ENCODE measurements at places on chromosomes 1 and 21.

DNA sequence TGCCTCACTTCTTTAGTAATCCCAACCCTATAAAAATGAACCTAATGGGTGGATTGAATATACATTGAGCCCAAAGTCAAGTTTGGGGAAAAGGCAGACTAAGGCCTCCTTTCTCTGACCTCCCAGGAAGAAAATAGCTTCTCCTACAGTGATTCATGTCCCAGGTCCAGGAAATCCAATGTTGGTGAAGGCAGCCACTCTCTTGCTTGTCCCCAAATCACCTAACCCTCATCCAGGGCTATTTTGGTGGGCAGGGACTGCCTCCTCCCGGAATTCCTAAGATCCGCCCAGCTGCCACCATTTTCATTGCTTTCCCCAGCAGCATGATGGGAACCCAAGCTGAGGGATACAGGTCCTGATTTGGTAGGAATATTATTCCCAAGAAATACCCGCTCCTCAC, 8.4 kb downstream of the MYOG start:
- no peak for DNase-seq

- peak; percentile 62 for DNase-seq
Observed at GRCh38 chr1:214427871-214428277, 123.5 kb downstream of the PTPN14 start.

DNA sequence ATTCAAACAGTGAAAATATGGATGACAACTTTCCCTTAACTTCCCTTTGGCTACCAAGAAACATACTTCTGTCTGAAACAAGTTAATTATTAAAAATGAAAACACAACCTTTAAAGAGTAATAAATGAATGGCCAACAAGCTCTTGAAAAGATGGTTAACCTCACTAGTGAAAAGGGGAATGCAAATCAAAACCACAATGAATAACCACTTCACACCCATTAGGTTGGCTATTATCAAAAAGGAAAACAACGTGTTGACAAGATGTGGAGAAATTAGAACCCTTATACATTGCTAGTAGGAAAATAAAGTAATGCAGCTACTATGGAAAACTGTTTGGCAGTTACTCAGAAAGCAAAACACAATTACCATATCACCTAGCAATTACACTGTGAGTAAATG, 14.1 kb downstream of the COP1 start:
- no peak for DNase-seq

GRCh38 chr1:147641291-147641690, 29.0 kb downstream of the ACP6 start:
- DNase-seq: no peak

DNA sequence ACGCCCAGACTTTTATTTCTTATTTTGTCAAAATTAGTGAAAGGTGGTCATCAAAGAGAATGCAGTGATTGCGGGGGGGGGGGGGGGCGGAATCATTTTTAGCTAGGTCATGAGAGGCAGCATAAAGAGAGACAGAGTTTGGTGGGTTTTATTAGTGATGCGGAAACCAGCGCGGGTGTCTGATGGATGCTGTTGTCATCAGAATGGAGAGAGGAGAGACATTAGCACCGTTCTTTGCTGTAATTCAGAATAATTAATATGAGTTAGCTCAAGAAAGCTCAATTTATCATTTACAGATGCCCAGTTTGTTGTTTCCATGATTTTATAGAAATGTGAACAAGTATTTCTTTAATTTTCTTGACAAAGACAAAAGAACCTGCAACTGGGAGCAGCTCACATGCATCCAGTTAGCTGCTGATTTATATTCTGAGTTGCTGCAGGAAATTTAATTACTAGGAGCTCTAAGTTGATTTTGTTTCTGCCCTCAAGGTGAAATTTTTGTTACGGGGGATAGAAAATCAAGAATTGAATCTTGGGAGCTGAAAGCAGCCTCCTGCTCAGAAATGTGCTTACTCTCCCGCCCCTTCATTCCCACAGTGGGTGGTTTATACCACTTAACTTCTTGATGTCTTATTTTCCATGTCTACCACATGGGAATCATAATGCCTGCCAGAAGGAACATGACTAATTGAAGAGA, 133.4 kb upstream of the MAP1LC3C start:
- DNase-seq: no peak

DNA sequence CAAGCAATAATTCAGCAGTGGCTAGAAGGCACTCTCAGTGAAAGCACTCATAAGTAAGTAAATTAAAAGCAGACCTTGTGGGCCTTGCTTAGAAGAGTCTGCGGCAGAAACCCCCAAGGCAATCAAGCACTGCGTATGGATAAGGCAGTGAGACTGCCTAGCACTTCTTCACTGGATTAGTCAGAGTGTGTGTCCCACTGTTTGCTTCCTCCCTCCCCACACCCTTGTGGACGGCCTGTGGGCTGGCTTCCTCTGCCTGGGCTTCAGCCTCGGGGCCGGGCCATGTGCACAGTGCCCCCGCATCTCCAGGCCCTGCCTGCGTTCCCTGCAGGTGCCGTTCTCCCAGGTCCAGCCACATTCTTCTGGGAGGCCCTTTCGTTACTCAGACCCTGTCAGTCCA, 23.8 kb downstream of the AGT start:
- no peak for DNase-seq

DNA sequence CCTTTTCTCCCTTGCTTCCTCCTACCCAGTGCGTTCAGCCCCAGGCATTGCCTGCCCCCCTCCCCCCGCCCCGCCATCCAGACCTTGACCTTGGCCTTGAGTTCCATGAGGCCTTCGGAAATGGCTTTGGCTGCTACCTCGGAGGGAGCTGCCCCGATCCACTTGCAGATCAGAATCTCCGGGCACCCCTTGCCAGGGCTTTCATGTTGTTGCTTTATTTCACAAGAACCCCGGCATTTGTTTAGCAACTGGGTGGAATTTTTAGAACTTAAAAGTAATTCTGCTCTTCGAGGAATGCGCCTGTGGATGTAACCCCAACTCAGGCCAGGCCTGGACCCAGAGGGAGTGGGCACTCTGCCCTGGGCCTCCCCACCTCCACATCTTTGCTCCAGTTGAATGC, 154.1 kb upstream of the TMEM51 start:
- DNase-seq: no peak

DNA sequence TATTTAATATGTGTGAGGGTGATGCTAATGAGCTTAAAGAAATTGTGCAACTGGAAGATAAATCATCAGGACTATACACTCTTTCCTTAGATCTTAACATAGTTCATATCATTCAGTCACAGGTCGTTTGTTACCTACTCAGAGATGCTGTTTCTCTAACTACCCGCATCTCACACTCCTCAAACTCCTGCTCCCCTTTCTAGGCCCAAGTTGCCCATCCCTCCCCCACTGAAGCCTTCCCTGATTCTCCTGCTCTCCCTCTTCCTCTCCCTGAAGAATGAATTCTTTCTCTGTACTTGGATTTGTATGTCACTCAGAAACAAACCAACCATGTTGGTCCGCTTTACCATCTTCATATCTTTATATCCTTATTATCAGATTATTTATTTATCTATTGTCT, 9.1 kb downstream of the SH3GLB1 start:
- DNase-seq: no peak

DNA sequence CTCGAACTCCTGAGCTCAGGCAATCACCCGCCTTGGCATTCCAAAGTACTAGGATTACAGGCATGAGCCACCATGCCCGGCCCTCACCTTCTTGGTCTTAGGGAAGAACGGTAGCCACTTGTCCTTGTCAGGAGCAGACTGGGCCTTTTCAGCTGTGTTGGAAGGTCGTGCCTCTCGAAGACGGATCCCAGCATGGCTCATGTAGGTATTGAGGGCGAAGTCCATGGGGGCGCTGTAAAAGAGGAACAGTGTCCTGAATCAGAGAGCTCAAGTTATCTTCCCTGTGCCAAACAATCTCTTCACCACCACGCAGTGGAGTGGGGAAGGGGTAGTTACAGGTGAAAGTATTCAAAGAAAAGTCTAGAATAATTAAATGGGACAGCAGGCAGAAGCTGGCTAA, 35.9 kb downstream of the LRRC71 start:
- no peak for DNase-seq

DNA sequence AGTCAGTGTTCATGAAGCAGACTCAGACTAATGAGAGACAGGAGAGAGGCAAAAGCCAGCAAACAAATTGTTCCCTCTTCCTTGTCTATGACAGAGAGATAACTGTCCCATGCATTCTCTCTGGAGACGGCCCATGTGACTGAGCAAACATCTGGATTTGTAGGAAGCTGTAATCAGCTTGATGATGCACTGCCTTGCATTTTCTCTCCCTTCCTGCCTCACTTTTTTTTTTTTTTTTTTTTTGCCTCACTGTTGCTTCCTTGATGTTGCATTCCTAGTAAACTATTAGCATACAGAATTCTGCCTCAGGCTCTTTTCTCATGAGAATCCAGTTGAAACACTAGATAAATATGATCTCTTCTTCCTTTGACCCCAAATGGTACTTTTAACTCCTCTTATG, 134.5 kb downstream of the HHIPL2 start:
- no peak for DNase-seq

- DNase-seq: no peak
Observed at GRCh38 chr1:53345996-53346813, 18.3 kb upstream of the LRP8 start.

GRCh38 chr1:39105061-39105840, 79.1 kb downstream of the NDUFS5 start:
- DNase-seq: no peak

GRCh38 chr1:62040450-62040849, 154.2 kb upstream of the L1TD1 start:
- DNase-seq: no peak

DNA sequence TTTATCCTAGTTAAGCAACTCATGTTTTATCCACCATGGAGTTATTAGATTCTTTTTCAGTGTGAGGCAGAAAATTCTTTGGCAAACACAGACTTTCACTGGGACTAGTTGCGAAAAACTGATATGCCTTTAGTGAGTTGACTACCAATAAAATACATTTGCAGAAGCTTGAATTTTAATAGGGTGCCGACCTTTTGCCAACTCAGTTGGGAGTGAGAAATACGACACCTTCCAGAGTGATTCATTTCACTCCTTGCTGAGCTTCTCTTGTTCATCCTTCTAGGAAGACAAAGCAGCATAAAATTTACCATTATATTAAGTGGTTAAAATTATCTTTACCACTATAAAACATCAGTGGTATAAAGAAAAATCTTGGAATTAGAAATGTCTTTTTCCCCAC, 1.2 kb upstream of the KRTAP23-1 start:
- no peak for DNase-seq

DNA sequence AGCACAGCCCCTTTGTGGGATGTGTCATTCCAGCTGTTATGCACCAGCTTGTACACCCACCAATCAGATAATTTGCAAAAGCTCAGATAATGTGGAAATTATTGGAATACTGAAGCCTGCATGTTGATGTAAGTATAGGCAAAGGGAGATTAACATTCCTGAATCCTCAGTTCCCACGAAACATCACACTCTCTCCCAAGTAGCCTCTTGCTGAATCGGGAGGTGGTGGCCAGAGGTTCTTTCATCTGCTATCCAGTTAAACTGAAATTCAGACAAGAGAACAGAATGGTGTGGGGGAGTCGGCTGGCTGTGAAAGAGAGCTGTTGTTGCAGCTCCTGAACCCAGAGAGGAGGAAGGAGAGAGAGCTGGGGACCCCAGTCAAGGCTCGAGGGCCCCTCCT, 170.9 kb downstream of the ZBTB18 start:
- DNase-seq: no peak

DNA sequence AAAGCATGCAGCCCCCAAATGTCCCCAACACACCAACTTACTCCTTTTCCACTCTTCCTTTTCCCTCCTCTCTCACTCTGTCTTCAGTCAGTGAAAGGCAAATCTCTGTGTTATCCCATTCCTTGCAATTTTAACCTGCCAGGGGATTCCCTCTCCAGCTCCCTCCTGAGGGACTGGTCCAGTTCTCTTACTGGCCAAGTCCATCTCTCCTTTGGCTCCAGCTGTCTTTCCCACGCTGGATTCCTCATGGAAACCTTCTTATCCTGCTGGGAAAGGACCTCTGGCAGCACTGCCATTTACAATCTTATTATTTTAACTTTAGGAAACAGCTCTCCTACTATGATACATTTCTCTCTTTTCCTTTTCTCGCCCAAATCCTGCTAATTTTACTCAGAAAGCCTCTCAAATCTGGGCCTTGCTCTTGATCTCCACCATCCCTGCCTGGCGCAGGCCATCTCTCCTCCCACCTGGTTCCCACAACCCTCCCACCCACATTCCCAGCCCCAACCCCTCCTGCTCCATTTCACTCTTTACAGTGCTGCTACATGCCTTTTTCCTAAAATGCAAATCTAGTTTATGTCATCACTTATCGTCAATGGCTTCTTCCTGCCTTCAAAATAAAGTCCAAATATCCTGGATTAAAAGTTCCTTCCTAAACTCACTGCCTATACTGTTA, 72.7 kb upstream of the CNN3 start:
- DNase-seq: no peak

DNA sequence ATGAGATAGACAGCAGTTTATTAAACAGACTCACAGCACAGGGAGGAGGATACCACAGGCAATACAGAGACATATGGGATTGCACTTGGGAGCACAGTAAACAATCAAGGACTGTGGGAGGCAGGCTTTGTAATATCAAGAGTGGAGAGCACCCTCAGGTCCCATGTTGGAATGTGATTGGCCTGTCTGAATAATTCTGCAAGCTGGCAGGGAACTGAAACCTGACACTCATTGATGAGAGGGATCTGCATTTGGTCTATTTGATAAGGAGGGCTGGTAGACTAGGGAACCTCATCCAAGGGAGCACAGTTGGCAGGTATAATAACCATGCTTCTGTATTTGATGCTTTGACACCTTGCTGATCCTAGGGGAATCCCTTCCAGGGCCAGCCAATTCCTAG, 69.9 kb upstream of the PRMT6 start:
- DNase-seq: no peak

DNA sequence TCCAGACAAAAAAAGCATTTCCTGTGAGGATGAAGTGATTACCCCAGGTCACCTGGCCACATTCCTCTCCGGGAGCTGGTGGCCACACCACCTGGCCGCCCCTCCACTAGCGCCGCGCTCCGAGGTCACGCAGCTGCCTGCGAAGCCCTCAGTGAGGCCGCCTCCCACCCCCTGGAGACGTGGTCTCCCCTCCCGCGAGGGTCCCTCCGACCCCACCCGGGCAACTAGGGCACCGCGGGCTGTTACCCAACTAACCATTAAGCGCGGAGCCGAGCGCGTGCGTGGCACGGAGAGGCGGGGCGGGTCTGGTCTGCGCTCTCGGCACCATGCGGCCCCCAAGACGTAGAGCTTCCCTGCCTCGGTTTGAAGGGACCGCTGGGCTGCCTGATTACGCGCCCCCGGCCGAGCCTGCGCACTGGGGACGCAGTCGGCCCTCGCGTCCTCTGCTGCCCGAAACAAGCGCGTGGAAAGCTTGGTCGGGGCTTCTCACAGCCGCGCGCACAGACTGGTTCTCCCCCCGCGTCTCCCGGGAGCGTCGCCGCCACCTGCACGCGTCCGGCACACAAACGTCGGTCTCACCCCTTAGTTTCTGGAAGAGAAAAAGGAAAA, 106.5 kb downstream of the SLC16A1 start:
- DNase-seq: no peak

DNA sequence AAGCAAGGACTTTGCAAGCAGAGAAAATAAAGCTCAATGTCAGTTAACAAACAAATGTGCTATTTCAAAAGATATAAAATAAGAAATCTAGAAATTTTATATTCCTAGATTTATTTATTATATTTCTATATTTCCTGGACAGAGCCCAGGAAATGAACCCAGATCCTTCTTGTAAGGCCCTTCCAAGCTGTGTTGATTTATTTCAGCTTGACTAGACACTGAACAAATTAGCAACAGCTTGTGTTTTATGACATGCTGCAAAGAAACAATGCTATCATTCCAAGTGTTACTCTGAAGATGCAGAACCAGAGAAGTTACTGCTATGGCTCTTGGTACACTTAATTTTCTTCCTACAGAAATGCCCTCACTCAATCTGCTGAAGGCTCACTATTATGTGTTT, 6.2 kb downstream of the TGFBR3 start:
- DNase-seq: no peak

Measured in fibroblast of skin of left quadriceps (primary cell).